ENCODE measurements at places on chromosomes 3 and 15.

DNA sequence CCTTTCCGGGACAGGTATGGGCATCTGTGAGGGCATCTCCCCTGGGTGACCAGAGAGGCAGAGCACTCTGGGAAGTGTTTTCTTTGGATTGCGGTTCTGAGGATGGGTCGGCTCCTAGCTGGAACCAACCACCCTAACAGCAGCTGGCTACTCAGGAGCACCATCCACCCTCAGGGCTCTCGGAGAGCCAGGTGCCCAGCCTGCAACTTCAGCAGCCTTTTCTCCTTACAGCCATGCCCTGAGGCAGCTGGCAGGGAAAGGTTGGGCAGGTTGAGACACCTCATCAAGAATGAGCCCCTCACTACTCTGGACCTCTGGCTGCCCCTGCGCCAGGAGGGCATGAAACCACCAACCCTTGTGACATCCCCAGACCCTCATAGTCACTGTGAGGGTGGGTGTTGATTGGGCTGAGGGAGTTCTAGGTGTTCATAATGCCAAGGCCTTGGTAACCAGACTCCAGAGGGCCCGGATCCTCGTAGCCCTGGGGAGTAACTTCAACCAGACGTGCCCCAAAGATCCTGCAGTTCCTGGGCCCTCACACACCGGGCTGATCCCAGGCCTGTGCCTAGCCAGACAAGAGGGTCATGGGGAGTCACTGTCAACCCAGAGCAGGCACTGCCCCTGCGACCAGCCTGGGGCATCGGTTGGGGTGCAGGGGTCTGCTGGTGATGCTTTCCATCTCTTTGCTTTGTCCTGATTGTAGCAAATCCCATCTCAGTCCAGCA lies 114.4 kb upstream of the ABHD17C start:
- no peak for DNase-seq

GRCh38 chr3:142857056-142857455 lies 31.8 kb downstream of the PCOLCE2 start:
- DNase-seq, result no peak

DNA sequence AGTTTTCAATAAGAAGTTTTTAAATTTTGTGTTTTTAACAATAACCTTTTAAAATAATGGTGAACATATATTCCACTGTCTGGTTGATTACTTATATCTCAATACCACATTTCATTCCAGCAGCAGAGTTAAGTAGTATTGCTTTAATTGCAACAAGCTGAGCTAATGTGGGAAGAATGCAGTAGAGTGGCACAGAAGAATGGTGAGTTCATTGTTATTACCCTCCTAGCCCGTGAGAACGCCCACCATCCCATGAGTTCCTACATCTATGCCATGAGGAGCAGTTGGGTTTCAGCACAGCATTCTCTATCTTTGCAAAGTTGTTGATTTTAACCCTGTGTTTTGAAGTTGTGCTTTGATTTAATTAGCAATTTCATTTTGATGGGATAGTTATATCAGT lies 17.8 kb upstream of the NR2E3 start:
- no peak for DNase-seq

DNA sequence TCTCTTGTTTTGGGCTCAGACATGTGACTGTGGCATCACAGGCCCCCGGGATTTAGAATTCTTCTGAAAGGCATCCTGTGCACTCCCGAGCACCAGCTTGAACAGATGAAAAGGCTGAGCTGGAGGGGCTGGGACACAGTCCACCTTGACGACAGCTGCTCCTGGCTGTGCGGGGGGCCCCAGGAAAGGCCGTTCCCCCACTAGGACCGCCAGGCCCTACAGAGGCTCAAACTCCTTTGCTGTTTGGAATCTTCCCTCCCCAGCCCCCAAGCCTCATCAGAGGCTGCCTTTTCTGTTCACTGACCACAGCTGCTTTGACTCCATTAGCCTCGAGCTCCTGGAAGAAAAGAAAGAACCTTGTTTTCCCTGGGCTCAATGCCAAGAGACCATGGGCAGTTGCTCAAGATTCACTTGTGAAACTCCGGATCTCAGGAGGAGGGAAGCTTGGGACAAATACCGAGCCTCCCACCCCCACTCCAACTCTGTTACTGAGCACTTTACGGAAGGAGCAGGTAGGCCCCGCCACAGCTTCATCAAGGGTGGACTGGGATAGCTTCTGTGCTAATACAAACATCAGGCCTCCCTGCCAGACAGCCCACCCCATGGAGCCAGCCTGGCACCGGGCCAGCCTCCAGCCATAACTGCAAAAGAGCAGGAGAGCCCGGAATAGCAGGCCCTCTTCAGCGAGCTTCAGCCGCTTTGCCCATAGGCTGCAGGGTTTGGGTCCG lies 15.7 kb downstream of the CIDEC start:
- peak; percentile 71 for DNase-seq

GRCh38 chr3:108305484-108306172 lies 9.3 kb downstream of the HHLA2 start:
- DNase-seq, result no peak

- no peak for DNase-seq
These were observed 8.5 kb downstream of the CKMT1A start for GRCh38 chr15:43702174-43702573.

DNA sequence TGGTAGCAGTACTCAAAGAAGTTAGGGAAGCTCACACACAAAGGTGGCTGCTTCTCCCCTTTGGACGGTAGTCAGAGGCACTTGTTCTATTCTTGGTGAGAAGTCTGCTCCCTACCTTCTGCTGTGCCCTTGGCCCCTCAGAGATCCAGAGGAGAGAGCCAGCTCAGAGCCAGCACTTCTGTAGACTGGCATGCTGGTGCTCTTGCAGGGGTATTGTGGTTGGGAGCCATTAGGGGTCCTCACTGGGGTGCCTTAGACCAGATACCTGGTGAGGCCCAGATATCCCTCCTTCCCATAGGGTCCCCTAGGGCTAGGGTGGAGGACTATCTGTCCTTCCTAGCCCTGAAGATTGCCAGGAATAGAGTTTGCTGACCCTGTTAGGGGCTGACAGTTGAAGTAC lies 140.6 kb downstream of the EEFSEC start:
- no peak for DNase-seq

Measured in suppressor macrophage treated with lipopolysaccharide for 4 hours (primary cell).